ENCODE measurements at places on chromosomes 7 and 10.
A peak's percentile ranks its signal among the peaks of the same experiment; 100 is the strongest.

DNA sequence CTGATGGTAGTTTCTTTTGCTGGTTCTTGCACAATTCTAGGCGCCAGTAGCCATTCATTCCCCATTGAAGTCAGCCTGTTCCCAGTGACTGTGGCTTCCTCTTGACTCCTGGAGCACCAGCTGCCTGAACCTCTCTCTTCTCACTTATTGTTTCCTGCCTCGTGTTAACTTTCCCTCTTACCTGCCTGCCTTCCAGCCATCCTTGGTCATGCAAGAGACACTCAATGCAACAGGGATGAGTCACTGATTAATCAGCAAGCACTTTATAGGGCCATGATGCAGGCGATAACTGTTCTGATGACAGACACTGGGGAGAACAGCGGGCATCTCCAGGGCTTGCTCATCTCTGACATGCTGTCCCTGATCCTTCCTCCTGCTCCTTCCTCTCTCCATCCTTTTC, 122.0 kb downstream of the PLCE1 start:
- DNase-seq, result no peak

GRCh38 chr7:83976302-83976701, 218.3 kb downstream of the SEMA3A start:
- peak; percentile 3 for DNase-seq

DNA sequence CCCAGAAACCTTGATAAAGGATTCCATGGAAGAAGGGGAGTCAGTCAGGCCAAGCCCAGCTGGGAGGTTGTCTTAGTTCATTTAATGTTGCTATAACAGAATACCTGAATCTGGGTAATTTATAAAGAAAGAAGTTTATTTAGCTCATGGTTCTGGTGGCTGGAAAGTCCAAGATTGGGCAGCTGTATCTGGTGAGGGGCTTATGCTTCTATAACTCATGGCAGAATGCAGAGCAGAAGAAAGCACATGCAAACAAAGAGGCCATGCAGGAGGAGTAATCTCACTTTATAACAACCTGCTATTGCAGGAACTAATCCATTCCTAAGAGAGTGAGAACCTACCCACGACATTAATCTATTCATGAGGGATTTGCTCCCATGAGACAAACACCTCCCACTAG, 54.2 kb upstream of the ANKRD1 start:
- DNase-seq, result no peak

DNA sequence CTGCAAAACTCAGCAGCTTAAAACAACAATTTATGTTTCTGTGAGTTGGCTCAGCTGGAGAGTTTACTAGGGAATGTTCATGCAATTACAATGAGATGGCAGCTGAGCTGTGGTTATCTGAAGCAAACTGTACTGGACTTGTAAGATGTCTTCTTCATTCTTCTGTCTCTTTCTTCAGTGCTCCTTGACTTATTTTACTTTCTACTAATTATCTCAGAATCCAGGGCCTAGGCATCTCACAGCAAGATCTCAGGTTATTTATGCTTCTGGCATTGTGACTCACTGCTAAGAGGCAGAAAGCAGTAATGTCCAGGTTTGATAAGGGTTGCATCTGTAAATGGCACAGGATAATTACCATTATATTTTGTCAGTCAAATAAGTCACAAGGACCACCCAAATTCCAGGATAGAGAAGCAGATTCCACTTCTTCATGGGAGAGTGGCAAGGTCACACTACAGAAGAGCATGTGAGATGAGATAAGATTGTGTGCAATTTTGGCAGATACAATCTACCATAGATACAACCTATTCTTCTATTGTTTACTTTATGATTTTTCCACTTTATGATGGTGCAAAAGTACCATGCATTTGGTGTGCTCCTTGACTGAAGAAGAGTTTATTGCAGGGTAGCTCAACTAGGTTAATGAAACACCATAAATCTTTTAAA, 16.8 kb downstream of the VIM start:
- no peak for DNase-seq

DNA sequence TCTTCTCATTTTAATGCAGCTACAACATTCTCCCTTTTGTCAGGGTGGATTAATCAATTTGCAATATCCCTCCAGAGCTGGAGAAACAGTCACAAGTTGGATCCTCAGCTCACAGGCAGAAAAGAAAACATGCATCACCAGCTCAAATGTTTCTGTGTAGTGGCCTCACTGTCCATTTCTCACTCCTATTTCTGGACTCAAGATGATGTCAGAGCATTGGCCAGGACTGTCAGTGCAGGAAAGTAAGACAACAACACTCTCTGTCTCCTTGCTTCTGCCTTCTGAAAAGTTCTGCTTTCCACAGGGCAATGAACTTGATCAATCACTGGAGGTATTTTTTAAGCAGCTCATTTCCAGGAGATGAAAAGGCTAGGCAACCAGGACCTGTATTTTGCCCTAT, 8.2 kb upstream of the SVIL start:
- no peak for DNase-seq

DNA sequence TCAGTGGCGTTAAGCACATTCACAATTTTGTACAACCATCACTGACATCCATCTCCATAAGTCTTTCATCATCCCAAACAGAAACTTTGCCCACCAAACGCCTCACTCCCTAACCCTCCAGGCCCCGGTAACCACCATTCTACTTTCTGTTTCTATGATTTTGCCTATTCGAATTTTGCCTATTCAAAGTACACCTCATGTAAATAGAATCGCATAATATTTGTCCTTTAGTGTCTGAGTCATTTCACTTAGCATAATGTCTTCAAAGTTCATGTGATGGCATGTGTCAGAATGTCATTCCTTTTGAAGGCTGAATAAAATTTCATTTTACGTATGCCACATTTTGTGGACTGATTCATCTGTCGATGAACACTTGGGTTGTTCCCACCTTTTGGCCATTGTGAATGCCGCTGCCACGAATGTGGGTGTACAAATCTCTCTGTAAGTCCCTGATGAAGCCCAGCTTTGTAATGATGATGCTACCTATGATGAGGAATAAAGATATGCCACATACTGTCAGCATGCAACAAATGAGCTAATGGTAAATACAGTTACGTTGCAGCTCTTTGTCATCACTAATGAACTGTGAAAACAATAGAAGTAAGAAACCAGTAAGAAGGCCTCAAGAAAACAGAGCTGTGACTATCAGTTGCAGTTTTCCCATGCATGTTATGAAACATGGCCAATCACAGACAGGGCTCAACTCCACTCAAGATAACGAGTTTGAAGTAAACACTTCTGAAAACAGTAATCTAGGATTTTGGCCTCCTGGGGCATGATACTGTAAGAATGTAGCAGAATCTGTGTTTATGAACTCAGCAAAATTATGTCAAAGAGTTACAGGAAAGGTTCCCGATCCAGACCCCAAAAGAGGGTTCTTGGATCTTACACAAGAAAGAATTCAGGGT, 120.0 kb downstream of the ADAM12 start:
- DNase-seq, result no peak

GRCh38 chr7:44348851-44349781, 23.7 kb upstream of the CAMK2B start:
- DNase-seq, result no peak

GRCh38 chr10:14244801-14245211, 85.9 kb downstream of the FRMD4A start:
- DNase-seq, result no peak

- DNase-seq, result no peak
These were observed 7.3 kb upstream of the LBX1 start for GRCh38 chr10:101236376-101237080.

GRCh38 chr10:11304906-11305585, 287.4 kb downstream of the CELF2 start:
- DNase-seq, result no peak

DNA sequence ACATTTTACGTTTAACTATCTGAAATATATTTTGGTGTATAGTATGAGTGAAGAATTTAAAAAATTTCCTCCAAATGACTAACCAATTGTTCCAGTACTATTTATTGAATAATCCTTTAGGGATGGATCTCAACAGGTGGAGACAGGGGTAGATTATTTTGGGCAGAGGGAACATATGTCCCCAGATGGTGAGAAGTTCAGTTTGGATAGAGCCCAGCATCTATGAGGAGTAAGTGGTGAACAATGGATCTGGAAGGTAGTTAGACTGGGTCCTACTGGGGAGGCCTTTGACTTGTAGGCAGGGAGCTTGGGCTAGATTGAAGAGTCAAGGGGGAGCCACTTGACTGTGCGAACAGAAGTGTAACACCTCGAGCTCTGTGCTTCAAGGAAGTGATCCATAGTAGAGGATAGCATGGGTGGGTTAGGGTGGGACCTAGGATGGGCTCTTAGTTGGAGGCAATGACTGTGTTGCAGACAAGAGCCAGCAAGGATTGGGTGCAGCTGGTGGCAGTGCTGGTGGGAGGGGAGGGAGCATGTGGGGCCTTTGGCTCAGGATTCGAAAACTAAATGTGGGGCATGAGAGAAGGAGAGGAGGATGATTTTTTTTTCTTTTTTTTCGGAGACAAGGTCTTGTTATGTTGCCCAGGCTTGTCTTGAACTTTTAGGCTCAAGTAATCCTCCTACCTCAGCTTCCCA, 3.9 kb upstream of the PURB start:
- DNase-seq, result no peak

- DNase-seq, result no peak
These were observed 190.2 kb upstream of the HABP2 start for GRCh38 chr10:113362645-113363091.

All from stimulated activated CD4-positive, alpha-beta T cell treated with anti-CD3 and anti-CD28 coated beads, Interleukin-2, amount 100 ng/mL, for 48 hours (primary cell).